ENCODE measurements at places on chromosomes 5 and 9. TPM values are rescaled to one million over a fixed set of nuclear protein-coding genes. Genes with fewer than 3 reads are reported as not detected.

Gene SOWAHA
- 0.14 TPM for total RNA-seq

Gene PDE6A
- total RNA-seq, result not detected

GRCh38 chr5:177576169-177576568 lies 15.8 kb upstream of the TMED9 start:
- no peak for DNase-seq
- no peaks in the 10 kb centered on the region for H3K36me3 ChIP-seq
- H3K4me3 ChIP-seq, result no peak overlapping the region
- H3K27ac ChIP-seq, result no peak overlapping the region
- H3K27me3 ChIP-seq, result no peaks in the 10 kb centered on the region

GRCh38 chr9:117718701-117719100 lies 14.5 kb downstream of the TLR4 start:
- peaks cover 23% of the 10 kb centered on the region for H3K4me1 ChIP-seq
- no peak overlapping the region for H3K4me3 ChIP-seq
- H3K27me3 ChIP-seq, result no peaks in the 10 kb centered on the region
- no peak for DNase-seq
- H3K36me3 ChIP-seq, result no peaks in the 10 kb centered on the region

Gene DCAF12
- 31.7 TPM for total RNA-seq

Gene POU5F2
- 0.35 TPM for total RNA-seq

- no peak overlapping the region for H3K4me3 ChIP-seq
- no peak for DNase-seq
- peaks cover 91% of the 10 kb centered on the region for H3K4me1 ChIP-seq
- peak overlapping the region; percentile 80 for H3K27ac ChIP-seq
These were observed 12.0 kb downstream of the PBX3 start for GRCh38 chr9:125758986-125759763.

DNA sequence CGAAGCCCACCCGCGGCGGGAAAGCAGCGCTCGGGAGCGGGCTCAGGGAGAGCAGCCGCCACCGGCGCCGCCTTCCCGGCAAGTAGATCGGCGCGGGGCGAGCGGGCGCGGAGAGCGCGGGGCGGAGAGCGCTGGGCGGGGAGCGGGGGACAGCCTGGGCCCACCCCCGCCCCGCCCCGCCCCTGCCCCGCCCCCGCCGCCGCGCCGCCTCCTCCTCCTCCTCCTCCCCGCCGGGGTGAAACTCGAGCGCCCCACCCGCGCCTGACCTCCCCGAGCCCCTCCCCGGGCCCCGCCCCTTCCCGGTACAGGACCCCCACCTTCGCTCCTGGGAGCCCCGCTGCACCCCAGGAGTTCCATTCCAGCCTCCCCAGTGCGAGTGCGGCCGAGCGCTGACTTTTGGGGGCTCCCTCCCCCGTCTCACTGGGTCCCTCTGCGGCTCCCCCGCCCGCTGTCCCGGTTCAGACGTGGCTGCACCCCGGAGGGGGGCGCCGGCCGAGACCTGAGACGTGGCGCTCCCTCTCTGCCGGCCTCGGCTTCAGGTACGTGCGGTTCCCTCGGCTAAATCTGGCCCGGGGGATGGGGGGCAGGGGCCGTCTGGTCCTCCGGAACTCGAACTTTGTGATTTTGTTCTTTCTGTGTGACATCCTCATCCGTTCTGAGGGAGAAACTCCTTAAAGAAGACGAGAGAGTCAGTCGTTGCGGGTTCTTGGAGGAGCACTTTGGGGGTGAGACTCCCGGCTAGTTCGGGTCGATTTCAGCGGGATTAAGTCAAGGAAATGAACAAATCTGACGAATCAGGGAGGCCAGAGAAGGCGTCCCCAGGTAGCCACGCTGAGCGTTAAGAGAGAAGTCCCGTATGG lies at the start of gene SEMA5A:
TSS of gene SEMA5A (minus strand) at position 84 of the 860 bp plus-strand sequence. CDS start 166,129 bp downstream, outside the sequence.
- peak; percentile 87 for DNase-seq
- H3K27ac ChIP-seq, result peak within 1 kb of the TSS; percentile 62
- peak within 1 kb of the TSS; percentile 96 for H3K4me3 ChIP-seq
- peaks cover 11% of the 10 kb centered on the region for H3K4me1 ChIP-seq

GRCh38 chr9:89603767-89604665 lies 796 bp upstream of the GADD45G start:
- peaks cover 10% of the 10 kb centered on the region for H3K27me3 ChIP-seq
- peak overlapping the region; percentile 93 for H3K4me3 ChIP-seq
- DNase-seq, result peak; percentile 54
- peaks cover 18% of the 10 kb centered on the region for H3K4me1 ChIP-seq
- peak overlapping the region; percentile 57 for H3K27ac ChIP-seq
- no peaks in the 10 kb centered on the region for H3K36me3 ChIP-seq

Gene IFNA13
- total RNA-seq, result not detected

- no peak overlapping the region for H3K27ac ChIP-seq
- H3K36me3 ChIP-seq, result no peaks in the 10 kb centered on the region
- no peak for DNase-seq
- H3K27me3 ChIP-seq, result no peaks in the 10 kb centered on the region
- no peaks in the 10 kb centered on the region for H3K4me1 ChIP-seq
- no peak overlapping the region for H3K4me3 ChIP-seq
These were observed 44.6 kb upstream of the GLDC start for GRCh38 chr9:6689893-6690674.

- H3K4me1 ChIP-seq, result peaks cover 17% of the 10 kb centered on the region
- H3K27me3 ChIP-seq, result no peaks in the 10 kb centered on the region
- peak overlapping the region; percentile 86 for H3K27ac ChIP-seq
- peak overlapping the region; percentile 72 for H3K4me3 ChIP-seq
- H3K36me3 ChIP-seq, result no peaks in the 10 kb centered on the region
These were observed 944 bp downstream of the ATOX1 start for GRCh38 chr5:151757233-151758140.

- H3K4me1 ChIP-seq, result no peaks in the 10 kb centered on the region
- no peaks in the 10 kb centered on the region for H3K27me3 ChIP-seq
- H3K27ac ChIP-seq, result no peak overlapping the region
These were observed 47.2 kb upstream of the COX7C start for GRCh38 chr5:86570427-86571083.

DNA sequence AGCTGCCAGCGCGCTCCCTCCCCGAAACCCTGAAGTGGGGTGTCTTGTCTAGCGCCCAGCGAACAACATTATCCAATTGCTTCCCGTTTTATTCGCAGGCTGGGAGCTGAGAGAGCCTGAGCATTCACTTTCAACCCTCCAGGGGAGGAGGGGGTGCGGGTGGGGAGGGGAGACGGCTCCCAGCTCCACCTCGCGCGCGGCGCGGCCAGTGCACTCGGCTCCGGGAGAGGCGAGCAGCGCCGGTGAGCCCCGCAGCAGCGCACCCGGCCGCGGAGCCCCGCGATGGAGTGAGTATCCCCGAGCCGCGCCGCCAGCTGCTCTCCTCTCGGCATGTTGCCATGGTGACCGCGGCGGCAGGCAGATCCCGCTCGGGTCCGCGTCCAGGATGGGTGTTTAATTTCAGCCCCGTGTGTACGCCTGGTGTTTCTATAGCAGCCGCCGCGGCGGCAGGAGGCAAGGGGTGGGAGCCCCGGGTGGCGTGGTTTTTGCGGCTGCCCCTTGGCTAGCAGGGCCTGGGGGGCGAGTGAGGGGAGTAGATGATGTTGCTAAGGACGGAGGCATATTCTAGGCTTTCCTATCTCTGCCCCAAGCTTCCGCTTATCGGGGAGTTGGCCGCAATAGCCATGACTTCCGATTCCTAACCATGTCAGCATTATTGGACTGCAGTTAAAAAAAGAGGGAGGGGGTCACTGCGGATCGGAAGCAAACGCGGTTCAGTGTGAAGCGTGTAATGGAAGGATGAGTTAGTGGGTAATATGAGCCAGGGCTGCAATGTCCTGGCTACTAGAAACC lies 139.2 kb upstream of the PALM2AKAP2 start:
- H3K4me1 ChIP-seq, result no peaks in the 10 kb centered on the region
- DNase-seq, result peak; percentile 76
- H3K4me3 ChIP-seq, result peak overlapping the region; percentile 44
- no peak overlapping the region for H3K27ac ChIP-seq
- H3K27me3 ChIP-seq, result peaks cover 52% of the 10 kb centered on the region
- H3K36me3 ChIP-seq, result no peaks in the 10 kb centered on the region

GRCh38 chr9:4762886-4763541 lies 22.0 kb upstream of the AK3 start:
- no peaks in the 10 kb centered on the region for H3K27me3 ChIP-seq
- no peak overlapping the region for H3K4me3 ChIP-seq
- H3K4me1 ChIP-seq, result peaks cover 5% of the 10 kb centered on the region
- H3K36me3 ChIP-seq, result no peaks in the 10 kb centered on the region
- no peak overlapping the region for H3K27ac ChIP-seq

DNA sequence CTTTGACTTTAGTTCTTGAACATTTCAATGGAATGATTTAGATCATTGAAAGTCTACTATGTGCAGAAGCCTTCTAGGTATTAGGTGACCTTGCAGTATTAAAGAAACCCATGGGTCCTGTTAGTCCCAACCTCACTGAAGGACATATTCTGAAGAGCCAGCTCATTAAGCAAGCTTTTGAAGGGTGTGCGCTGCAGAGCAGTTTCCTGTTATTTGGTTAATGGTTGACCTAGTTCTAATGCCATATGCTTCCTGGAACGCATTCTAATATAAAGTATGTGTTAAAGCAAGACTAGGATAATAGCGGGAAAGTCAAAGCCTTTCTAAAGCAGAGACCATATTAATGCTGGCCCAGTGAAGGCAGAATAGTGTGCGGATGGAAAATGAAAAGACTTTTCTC lies 20.1 kb downstream of the ZNF462 start:
- no peak overlapping the region for H3K27ac ChIP-seq
- H3K27me3 ChIP-seq, result no peaks in the 10 kb centered on the region
- no peak overlapping the region for H3K4me3 ChIP-seq
- H3K36me3 ChIP-seq, result no peaks in the 10 kb centered on the region
- DNase-seq, result no peak

Gene SLC36A2
- total RNA-seq, result not detected

- DNase-seq, result peak; percentile 65
- no peak overlapping the region for H3K4me3 ChIP-seq
- no peaks in the 10 kb centered on the region for H3K4me1 ChIP-seq
- H3K27me3 ChIP-seq, result no peaks in the 10 kb centered on the region
- H3K36me3 ChIP-seq, result peaks cover 48% of the 10 kb centered on the region
These were observed 6.9 kb upstream of the TPM2 start for GRCh38 chr9:35696520-35697215.

Gene MARCHF3
- total RNA-seq, result 5.2 TPM

Gene PLAC8L1
- total RNA-seq, result not detected

DNA sequence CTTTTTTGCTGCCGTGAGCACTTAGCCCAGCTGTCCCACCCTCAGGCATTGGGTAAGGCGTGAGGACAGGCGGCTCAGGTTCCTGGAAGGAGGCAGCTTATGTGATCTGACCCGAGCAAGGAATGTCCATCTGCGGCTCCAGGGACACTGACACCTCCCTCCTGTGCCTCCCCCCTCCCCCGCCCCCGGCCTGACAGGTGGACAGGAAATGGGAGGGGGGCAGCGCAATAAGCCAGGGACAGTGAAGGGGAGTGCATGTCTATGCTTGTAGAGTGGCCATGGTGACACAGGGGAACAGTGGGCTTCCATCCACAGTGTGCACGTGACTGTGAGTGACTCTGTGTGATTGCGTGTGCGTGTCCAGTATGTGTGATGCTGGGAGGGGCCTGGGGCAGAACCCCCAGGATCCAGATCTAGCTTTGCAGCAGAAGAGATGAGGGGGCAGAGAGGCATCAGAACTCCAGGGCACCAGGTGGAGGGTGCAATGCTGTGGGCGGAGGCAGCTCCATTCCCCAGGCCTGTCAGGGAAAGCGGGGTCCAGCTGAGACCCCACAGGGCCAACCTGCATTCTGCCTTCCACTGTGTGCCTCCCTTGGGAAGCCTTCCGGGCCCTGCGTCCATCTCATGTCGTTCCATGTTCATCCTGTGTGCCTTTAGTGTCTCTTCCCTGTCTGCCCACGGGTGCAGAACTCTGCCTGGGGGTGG lies 30.5 kb downstream of the CNTFR start:
- H3K4me3 ChIP-seq, result no peak overlapping the region
- peaks cover 55% of the 10 kb centered on the region for H3K4me1 ChIP-seq
- H3K36me3 ChIP-seq, result no peaks in the 10 kb centered on the region

Gene C9orf50
- 1.8 TPM for total RNA-seq

GRCh38 chr9:78005231-78006002 lies 26.2 kb downstream of the GNAQ start:
- no peaks in the 10 kb centered on the region for H3K36me3 ChIP-seq
- peaks cover 13% of the 10 kb centered on the region for H3K4me1 ChIP-seq
- no peak overlapping the region for H3K4me3 ChIP-seq
- H3K27ac ChIP-seq, result no peak overlapping the region
- no peak for DNase-seq

DNA sequence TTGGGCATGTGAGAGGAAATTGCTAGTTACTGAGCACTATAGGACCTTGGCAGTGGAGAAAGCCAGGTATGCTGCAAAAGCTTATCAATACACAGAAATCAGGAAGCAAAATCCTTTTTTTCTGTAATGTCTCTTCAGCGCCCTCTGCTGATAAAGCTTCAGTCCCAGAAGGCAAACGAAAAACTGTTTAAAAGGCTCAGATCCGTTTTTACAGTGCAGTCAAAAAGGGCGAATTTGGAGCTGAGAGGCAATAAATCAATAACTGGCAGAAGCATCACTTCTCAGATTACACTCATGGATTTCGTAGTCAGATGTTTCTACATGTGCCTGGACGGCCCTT lies 1.1 kb upstream of the MAN2A1 start:
- peak overlapping the region; percentile 41 for H3K27ac ChIP-seq
- DNase-seq, result no peak
- H3K27me3 ChIP-seq, result no peaks in the 10 kb centered on the region
- no peaks in the 10 kb centered on the region for H3K4me1 ChIP-seq
- H3K36me3 ChIP-seq, result no peaks in the 10 kb centered on the region
- H3K4me3 ChIP-seq, result no peak overlapping the region

- no peak for DNase-seq
- no peak overlapping the region for H3K4me3 ChIP-seq
- H3K4me1 ChIP-seq, result peaks cover 6% of the 10 kb centered on the region
- no peaks in the 10 kb centered on the region for H3K36me3 ChIP-seq
- no peak overlapping the region for H3K27ac ChIP-seq
These were observed 277.7 kb downstream of the TMEM167A start for GRCh38 chr5:82799361-82800077.

Measured in cardiac muscle cell (in vitro differentiated cells and primary cell).